Skeletal muscle cell (primary cell): ENCODE measurements at places on chromosomes 3 and 15.

DNA sequence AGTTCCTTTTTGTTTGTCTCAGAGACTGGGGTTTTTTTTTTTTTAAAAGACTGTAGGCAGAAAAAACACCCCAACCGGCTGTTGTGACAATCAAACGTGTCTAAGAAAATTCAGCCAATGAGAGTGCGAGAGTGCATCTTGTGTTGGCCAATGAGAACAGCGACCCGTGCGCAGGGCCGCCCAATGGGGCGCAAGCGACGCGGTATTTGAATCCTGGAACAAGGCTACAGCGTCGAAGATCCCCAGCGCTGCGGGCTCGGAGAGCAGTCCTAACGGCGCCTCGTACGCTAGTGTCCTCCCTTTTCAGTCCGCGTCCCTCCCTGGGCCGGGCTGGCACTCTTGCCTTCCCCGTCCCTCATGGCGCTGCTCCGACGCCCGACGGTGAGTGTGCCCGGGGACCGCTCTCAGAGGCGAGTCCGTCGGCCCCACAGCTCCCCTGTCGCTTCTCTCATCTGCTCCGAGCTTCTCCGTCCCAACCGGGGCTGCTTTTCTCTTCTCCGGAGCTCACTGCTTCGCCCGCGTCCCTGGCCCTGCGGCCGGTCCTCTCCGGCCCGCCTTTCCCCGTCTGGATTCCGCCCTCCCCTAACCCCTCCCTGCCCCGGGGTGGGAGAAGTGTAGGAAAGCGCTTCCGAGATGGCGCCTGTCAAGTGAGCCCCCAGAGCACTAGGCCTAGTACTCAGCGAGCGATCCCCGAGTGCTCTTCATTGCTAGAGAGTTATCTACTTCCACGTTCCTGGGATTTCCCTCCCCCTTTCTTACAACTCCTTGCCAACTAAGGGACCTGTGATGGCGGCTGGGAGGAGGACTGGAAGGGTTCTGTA lies at the start of gene CCNB2:
Gene CCNB2 (plus strand): TSS at position 235 of the 821 bp plus-strand sequence. CDS start 123 bp downstream, at position 358.
- peak; percentile 79 for DNase-seq

DNA sequence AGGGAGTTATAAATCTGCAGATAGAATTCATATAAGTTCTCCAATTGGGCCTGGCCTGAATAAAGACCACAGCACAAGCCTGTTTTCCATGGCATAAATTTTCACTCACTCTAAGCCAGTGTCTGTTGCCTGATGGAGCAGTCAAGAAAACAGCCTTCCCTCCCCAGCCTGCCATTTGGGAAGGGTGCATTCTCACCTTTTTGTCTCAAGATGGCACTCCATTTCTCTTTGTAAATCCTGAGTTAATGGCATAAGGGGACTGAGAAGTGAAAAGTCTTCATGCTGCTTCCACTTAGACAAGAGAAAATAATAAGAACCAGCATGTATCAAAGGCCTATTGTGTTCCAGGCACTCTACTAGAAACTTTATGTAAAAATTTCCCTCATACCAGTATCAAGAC lies 115.6 kb upstream of the MANF start:
- DNase-seq: no peak

DNA sequence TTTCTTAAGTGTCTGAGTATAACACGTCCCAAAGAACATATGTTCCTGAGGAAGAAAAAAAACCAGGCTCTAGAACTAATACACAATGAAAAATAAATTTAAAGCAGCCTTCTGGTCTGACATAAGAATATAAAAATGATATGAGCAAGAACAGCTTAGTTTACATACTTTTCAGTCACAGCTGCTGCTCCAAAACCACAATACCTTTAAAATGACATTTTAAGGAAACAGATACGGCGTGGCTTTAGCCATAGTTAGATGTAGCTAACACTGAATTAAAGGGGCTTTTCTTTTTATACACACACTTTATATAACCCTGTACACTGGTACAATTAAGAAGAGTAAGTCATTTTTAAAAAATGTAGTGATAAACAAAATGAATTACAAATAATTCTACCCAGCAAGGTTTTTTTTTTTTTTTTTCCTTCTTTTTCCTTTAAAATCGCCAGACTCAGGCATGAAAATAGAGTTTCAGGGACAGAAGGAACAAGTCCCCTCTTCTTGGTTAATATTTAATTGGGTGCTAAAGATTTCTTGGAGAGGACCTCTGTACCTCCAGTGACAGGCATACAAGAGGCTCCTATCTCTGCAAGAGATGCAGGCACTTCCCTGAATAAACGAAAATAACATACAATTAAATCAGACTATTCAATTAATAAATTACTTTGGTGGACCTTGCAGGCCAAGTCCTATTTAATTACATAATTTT lies 265.6 kb downstream of the FOXP1 start:
- DNase-seq: no peak

DNA sequence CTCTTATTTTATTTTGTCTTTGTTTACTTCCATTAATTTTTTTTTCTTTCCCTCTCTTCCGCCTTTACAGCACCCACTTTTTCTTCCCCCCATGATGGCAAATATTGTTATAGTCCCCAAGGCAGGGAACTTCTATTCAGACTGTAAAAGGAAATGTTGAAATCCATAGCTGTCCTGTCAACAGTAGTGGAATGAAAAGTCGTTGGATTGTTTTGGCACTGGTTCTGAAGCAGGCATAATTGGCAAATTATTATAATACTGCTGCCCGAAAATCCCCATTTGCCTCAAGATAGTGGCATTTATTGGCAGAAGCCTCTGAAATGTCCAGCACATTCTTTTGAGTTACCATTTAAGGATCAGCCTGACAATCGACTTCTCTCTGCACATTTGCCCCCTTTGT lies 150.6 kb downstream of the TPRG1 start:
- no peak for DNase-seq

DNA sequence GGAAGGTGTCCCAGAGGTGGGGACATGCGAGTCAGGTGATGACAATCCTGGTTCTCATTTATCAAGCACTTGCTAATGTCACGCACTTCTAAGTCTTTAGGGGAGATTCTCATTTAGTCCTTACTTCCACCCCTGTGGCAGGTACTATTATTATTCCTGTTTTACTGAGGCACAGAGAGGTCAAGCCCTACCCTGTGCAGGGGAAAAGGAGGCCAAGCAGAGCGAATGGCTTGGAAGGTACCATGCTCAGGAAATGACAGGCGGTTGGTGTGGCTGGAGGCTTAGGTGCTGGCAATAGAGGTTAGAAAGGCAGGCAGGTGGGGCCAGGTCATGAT lies 268.9 kb downstream of the UACA start:
- no peak for DNase-seq

- DNase-seq: no peak
These were observed 23.0 kb downstream of the ITGA11 start for GRCh38 chr15:68408971-68409370.

- DNase-seq: no peak
These were observed 326.7 kb upstream of the TBL1XR1 start for GRCh38 chr3:177523872-177524438.

- no peak for DNase-seq
These were observed 137.2 kb downstream of the IMPG2 start for GRCh38 chr3:101183151-101183550.
